ENCODE measurements at places on chromosomes 1 and 21.
A peak's percentile ranks its signal among the peaks of the same experiment; 100 is the strongest.

- DNase-seq, result no peak
Measured at GRCh38 chr1:219465212-219466093, 147.5 kb downstream of the ZC3H11B start.

GRCh38 chr1:54777011-54777410 is 12.7 kb upstream of the PARS2 start:
- DNase-seq, result no peak

- no peak for DNase-seq
Measured at GRCh38 chr1:2170211-2170610, 24.4 kb downstream of the FAAP20 start.

GRCh38 chr1:246063013-246063616 is 444.0 kb downstream of the SMYD3 start:
- peak; percentile 38 for DNase-seq
